ENCODE measurements at places on chromosomes 7 and 10. TPM values are rescaled to one million over a fixed set of nuclear protein-coding genes. Genes with fewer than 3 reads are reported as not detected.

DNA sequence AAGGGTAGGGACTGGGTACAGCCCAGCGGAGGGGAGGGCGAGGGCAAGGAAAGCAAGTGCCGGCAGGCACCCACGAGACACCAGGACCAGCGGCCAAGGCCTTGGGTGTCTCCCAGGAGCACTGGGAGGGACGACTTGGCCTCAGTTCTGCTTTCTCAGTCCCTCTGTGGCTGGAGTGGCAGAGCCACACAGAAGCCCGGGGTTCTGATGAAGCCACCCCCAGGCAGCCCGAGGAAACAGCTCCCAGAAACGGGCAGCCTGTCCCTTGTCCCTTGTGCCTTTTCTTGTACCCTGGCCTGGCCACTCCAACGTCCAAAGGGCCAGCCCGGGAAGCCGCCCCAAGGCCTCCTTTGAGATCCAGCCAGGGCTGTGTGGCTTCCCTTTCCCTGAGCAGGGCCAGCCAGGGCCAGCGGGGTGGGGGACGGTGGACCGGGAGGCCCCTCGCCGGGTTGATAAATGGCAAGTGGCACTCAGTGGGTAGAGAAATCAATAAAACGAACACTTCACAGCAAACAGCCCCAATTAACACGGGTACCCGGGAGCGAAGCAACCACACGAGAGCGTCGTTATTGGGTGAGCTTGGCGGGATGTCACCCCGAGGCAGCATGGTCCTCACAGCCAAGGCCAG is 69.8 kb upstream of the GNA12 start:
- H3K4me1 ChIP-seq = no peaks in the 10 kb centered on the region
- H3K36me3 ChIP-seq = no peaks in the 10 kb centered on the region
- H3K4me3 ChIP-seq = no peak overlapping the region
- H3K27me3 ChIP-seq = no peaks in the 10 kb centered on the region
- DNase-seq = no peak

DNA sequence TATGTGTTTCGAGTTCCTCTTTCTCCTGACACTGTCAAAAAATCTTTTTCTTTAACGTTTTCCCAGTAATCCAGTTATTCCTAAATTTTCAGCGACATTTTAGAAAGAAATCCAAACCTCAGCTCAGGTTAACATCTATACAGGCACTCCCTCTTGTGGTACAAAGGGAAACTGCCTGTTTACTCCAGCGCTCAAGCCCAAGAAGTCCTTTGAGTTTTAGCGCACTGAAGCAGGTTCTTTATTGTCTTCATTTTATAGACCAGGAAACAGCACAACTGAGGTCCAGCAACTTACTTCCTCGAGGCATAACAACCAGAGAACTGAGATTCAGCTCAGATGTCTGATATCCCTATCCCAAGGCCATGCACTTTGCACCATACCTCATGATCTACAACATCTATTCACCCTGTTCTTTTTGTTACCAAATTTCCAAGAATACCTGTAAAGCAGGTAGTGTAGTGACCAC is 287.2 kb upstream of the MKLN1 start:
- peak; percentile 79 for DNase-seq
- H3K27ac ChIP-seq = no peak overlapping the region
- no peaks in the 10 kb centered on the region for H3K36me3 ChIP-seq
- H3K27me3 ChIP-seq = no peaks in the 10 kb centered on the region

- no peak overlapping the region for H3K27ac ChIP-seq
- H3K27me3 ChIP-seq = no peaks in the 10 kb centered on the region
- no peak for DNase-seq
- no peaks in the 10 kb centered on the region for H3K36me3 ChIP-seq
Measured at GRCh38 chr10:60629332-60629731, 148.9 kb upstream of the CDK1 start.

GRCh38 chr7:123039269-123039668 is 43.8 kb upstream of the TAS2R16 start:
- DNase-seq = no peak
- H3K4me1 ChIP-seq = no peaks in the 10 kb centered on the region
- no peak overlapping the region for H3K27ac ChIP-seq
- H3K4me3 ChIP-seq = no peak overlapping the region
- no peaks in the 10 kb centered on the region for H3K36me3 ChIP-seq

Gene CTTNBP2
- total RNA-seq = 10.9 TPM

Gene LRIT1
- total RNA-seq = not detected

DNA sequence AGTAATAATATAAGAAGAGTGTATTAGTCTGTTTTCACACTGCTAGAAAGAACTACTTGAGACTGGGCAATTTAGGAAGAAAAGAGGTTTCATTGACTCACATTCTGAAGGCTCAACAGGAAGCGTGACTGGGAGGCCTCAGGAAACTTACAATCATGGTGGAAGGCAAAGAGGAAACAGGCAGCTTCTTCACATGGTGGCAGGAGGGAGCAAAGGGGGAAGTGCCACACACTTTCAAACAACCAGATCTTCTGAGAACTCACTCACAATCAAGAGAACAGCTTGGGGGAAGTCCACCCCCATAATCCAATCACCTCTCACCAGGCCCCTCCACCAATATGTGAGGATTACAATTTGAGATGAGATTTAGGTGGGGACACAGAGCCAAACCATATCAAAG is 212.5 kb upstream of the HDAC9 start:
- H3K4me1 ChIP-seq = no peaks in the 10 kb centered on the region
- no peaks in the 10 kb centered on the region for H3K27me3 ChIP-seq
- H3K27ac ChIP-seq = no peak overlapping the region
- no peaks in the 10 kb centered on the region for H3K36me3 ChIP-seq
- DNase-seq = no peak
